ENCODE measurements at places on chromosomes 12 and 14.
A peak's percentile ranks its signal among the peaks of the same experiment; 100 is the strongest.

GRCh38 chr12:5210179-5210922 is 166.7 kb downstream of the KCNA5 start:
- DNase-seq, result no peak

GRCh38 chr12:32737715-32738114 is 18.0 kb downstream of the YARS2 start:
- peak; percentile 48 for DNase-seq

- DNase-seq, result no peak
Measured at GRCh38 chr12:131095826-131096680, 142.3 kb downstream of the ADGRD1 start.

DNA sequence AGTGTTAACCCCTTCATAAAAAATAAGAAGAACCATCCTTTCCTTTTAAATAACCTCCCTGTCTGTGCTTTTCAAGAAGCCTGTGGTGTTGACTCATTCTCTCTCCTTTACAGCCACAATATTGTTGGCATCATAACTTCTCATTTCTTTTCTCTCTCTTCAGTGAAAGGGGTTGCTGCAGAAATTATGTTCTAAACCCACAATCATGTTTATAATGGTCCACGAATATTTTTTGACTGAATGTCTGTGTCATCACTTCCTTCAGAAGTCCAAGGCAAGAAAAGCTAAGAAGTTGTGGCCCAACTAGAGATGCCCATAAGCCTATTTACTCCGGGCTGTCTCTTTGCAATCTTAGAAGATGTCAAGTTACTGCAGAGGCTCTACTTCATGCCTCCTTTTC is 488.3 kb downstream of the APAF1 start:
- DNase-seq, result no peak

DNA sequence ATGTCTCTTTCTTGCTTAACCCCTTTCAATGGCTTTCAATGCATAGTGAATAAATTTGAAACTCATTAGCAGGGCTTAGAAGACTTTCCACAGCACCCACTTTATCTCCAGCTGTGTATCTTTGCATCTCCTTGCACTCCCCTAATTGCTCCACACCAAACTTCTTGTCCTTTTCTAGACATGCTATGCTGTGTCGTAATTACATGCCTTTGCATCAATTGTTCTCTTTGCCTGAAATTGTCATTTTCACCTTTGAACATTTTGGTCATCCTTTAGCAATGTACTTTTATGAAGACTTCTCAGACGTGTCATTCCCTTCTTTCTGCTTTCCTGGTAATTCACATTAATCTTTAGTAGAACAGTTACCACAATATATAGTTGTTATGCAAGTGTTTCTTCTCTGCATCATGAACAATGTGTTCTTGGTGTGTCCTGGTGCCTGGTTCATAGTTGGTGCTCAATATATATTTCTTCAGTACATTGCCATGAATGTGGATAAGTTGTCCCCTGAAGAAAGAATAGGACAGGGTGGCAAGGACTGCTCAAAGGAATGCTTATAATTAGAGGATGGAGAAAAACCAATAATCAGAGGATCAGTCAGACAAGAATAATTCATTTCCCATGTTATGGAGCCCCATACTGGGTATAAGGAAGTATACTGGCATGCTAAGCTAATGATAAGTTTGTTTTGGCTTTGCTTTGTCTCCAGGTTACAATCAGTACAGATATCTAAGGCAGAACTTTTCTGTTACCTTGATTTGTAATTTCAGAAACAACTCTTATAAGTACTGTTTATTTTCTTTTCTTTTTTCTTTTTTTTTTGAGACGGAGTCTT is 27.2 kb downstream of the ARF6 start:
- DNase-seq, result no peak

- DNase-seq, result no peak
Measured at GRCh38 chr12:112353393-112353792, 28.8 kb downstream of the HECTD4 start.

DNA sequence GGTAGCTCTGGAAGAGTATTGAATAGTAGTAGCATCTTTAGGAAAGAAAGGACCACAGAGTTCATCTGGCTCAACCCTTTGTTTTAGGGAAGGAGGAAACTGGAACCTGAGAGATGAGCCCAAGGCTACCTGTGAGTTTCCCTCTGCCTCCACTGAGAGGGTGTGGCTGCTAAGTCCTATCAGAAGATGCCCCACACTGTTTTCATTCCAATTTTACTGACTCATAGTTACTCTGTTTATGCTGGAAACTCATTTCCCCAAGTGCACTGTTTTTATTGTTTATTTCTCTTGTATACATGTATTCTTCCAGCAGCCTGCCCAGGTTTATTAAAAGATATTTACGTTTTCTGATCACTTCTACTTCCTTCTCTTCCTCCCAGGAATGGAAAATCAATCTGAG is 127.4 kb upstream of the ARHGAP5 start:
- no peak for DNase-seq

DNA sequence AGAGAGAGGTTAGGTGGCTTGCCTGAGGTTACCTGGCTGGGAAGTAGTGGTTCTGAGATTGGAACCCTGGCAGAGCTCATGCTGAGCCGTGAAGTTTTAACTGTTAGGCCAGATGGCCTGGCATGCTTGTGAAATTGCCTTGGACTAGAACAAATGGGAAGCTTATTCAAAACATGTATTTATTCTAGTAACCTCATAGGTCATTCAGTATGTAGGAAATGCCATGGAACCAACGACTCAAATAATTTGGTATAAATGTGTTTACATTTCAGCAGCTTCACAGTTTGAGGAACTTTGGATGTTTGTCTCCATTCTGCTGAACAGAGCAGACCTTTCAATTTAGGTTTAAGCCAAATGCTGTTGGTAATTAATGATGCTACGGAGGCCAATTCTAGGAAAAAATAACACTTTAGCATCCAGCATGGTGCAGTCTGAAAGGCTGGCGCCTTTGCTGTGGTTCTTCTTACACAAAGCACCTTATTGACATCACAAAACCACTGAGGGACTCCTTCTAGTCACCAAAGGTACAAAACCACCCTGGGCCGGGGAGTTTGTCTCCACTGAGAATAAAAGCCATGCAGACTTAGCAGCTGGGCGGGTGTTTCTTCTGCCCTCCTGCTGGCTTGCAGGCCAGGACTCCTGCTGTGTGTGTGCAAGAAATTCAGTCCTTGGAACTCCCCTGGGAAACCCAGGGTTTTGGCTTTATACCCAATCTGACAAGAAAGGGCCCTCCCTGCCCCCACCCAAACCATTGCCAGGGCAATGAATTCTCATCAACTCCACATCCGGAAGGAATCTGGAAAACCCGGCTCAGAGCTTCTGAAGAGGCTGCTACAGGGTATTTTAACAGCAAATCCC is 64.2 kb downstream of the ELK3 start:
- DNase-seq, result no peak

DNA sequence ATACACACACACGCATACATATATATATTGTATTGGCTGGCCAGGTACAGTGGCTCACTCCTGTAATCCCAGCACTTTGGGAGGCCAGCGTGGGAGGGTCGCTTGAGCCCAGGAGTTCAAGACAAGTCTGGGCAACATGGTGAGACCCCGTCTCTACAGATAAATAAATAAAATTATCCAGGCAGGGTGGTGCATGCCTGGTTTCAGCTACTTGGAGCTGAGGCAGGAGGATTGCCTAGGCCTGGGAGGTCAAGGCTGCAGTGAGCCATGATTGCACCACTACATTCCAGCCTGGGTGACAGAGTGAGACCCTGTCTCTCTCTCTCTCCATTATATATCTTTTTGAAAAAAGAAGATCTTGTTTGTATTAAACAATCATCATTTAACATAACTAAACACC is 4.6 kb upstream of the SYNE3 start:
- no peak for DNase-seq

DNA sequence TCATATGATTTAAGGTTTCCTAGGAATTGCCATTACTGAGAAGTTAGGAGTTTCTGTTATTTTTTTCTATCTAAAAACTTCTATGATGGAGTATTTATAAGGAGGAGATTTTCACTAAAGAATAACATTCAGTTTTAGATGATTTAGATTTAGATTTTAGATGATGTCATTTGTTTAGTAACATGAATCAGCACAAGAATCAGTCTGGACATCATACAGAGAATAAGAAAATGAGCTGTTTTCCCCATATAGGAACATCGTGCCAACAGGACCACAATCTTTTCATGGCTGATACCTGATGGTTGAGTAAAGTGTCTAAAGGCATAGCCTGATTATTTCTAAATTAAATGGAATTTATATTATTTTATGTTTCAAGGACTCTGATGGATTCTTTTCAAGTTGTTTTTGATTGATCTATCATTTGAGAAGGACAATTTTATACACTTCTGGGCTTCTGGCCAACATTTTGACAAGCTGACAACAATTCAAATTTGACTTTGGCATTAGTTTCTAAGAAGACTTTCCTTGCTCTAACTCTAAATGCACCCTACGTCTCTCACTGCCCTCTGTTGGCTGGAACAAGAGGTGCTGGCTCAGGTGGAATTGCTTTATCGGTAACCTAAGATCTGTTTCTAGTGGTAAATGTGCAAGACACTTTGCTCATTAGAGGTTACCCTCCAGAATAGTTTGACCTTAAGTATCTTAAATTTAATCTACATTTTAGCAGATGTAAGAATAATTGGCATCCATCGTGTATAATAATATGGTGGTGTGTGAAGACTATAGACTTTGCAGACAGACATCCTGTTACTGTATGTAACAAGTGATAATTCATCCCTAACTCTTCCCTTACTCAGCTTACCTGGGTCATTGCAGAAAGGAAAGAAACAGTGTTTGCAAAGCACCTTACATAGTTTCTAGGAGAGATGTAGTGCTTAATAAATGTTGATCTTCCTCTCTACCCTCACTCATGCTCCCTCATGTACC is 42.8 kb upstream of the CPSF6 start:
- peak; percentile 12 for DNase-seq

DNA sequence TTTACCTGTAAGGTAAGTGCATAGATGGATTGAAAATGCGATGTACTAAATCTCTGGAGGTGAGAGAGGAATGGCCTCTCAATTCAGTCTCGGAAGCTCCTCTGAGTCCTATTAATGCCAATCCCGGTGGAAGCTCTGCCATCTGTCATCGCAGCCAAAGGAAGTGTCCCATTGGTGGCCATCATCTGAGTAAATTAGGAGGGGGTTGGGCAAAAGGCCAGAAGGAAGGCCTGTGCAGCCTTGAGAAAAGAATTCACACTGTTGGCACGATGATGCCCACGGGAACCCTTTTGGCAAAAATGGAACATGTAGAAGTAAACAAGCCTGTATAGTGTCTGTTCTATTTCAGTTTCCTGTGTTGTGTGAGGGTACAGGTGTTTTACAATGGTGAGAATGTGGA is 494.8 kb downstream of the NELL2 start:
- no peak for DNase-seq

- no peak for DNase-seq
Measured at GRCh38 chr12:780750-781379, 28.5 kb downstream of the WNK1 start.

DNA sequence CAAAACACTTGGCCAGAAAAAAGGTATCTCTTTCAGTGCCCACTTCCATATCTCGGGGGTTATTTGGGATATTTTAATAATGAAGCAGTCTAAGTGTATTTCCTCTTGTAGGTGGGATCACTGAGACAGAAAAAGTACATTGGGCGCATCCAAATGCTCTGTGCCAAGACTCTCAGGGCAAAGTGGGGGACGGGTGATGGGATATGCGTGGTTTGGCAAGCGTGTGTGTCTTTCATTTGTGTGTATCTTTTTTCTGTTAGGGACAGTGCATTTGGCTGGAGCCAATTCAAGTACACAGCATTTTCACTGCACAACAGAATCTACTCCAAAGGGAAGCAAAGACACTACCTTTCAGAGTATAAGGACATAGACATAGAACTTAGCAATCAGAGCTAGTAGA is 29.3 kb downstream of the SSPN start:
- no peak for DNase-seq

GRCh38 chr12:25712169-25712568 is 159.1 kb upstream of the LMNTD1 start:
- DNase-seq, result no peak

DNA sequence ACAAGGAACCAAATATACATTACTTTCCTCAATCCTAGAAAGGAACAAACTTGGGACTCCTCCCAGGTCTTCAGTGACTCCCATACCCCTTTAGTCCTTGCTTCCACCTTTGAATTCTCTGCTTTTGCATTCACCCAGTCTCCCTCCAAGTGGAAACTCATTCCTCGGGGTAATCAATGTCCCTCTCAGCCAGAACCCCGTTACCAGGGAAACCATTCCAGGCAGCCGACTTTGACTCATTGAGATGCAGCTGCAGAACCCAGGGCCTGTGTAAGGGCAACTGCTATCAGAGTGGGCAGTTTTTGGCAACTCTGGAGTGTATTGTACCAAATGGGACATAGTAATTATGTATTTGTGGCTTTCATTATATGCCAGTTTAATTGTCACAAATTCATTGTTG is 186.2 kb downstream of the NRXN3 start:
- no peak for DNase-seq

GRCh38 chr12:111636209-111636945 is 37.3 kb upstream of the ATXN2 start:
- peak; percentile 35 for DNase-seq

- no peak for DNase-seq
Measured at GRCh38 chr14:99143126-99143525, 128.9 kb downstream of the BCL11B start.

GRCh38 chr14:92603309-92604242 is 90.0 kb downstream of the RIN3 start:
- no peak for DNase-seq

- peak; percentile 85 for DNase-seq
Measured at GRCh38 chr14:31934767-31935266, 142.3 kb upstream of the ARHGAP5 start.

DNA sequence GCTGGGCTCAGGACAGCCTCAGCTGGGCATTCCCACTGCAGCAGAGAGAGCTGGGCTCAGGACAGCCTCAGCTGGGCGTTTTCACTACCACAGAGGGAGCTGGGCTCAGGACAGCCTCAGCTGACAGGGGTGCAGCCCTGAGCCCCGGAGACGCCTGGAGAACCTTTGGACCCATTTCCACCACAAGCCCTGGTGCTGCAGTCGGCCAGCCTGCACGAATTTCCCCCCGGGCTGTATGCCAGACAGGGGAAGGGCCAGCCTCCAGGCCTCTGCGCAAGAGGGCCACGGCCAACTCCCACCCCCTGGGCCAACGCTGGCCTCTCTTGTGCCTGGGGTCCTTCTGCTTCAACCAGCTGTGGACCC is 2.6 kb upstream of the C14orf180 start:
- no peak for DNase-seq

DNA sequence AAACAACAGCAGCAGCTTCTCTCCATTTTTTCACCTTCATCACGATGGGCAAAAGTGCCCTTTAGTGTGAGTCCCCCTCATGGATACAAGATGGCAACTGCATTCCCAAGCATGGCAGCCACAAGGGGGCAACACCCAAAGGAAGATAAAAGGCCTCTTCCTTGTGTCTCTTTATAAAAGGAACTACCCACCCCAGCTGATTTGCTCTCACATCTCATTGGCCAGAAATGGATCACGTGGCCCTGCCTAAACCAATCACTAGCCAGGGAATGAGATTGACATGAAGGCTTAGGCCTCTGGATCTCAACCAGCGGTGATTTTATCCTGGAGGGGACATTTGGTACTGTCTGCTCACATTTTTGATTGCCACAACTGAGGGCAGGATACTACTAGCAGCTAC is 21.9 kb upstream of the IFT81 start:
- DNase-seq, result peak; percentile 82

GRCh38 chr14:97381309-97381708 is 584.1 kb downstream of the VRK1 start:
- DNase-seq, result no peak

Data from HAP-1 (cell line).